ENCODE measurements at places on chromosomes 6 and 20. TPM values are rescaled to one million over a fixed set of nuclear protein-coding genes. Genes with fewer than 3 reads are reported as not detected.

DNA sequence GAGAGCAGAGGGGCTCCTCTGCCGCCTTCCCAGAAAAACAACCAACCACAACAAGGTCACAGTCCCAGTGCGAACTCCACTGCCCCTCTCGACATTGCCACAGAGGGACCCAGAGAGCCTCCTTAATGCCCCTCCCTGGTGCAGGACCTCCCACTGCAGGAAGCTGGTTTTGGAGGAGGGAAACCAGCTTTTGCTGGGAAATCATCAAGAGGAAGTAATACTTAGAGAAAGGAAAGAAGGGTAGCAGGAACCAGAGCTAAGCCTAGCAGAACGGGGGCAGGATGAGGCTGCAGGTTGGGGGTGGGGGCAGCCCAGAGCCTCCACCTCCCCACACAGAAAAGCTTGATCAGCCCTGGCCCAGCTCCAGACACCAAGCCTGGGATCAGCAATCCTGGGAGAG is 37.7 kb upstream of the SIRPA start:
- no peak overlapping the region for H3K4me3 ChIP-seq
- peaks cover 5% of the 10 kb centered on the region for H3K4me1 ChIP-seq

DNA sequence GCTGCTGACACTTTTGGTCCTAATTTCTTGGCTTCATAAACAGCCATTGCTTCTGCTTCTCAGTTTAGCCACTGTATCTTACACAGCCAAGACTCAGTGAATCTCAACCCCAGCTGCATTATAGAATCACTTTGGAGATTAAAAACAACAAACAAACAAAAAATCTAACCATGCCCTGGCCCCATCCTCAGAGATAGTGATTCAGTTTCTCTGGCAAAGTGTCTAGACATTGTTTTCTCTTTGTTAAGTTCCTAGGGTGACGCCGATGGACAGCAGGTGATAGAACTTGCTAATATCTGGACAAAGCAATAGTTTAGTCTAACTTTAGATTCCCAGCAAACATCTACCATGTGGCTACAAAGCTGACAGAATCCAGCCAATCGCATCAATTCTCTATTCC is 2.9 kb downstream of the ADGRF5 start:
- no peaks in the 10 kb centered on the region for H3K27me3 ChIP-seq
- no peaks in the 10 kb centered on the region for H3K4me1 ChIP-seq
- H3K4me3 ChIP-seq: peak overlapping the region; percentile 40
- H3K27ac ChIP-seq: peak overlapping the region; percentile 76
- no peaks in the 10 kb centered on the region for H3K36me3 ChIP-seq
- no peak for DNase-seq

GRCh38 chr20:47468290-47469050 is 33.2 kb upstream of the NCOA3 start:
- no peaks in the 10 kb centered on the region for H3K36me3 ChIP-seq
- peaks cover 22% of the 10 kb centered on the region for H3K4me1 ChIP-seq
- H3K27me3 ChIP-seq: no peaks in the 10 kb centered on the region
- no peak for DNase-seq
- H3K4me3 ChIP-seq: no peak overlapping the region

- peaks cover 3% of the 10 kb centered on the region for H3K36me3 ChIP-seq
- H3K4me1 ChIP-seq: no peaks in the 10 kb centered on the region
- no peaks in the 10 kb centered on the region for H3K27me3 ChIP-seq
Observed at GRCh38 chr6:28907394-28907793, 16.4 kb downstream of the TRIM27 start.

DNA sequence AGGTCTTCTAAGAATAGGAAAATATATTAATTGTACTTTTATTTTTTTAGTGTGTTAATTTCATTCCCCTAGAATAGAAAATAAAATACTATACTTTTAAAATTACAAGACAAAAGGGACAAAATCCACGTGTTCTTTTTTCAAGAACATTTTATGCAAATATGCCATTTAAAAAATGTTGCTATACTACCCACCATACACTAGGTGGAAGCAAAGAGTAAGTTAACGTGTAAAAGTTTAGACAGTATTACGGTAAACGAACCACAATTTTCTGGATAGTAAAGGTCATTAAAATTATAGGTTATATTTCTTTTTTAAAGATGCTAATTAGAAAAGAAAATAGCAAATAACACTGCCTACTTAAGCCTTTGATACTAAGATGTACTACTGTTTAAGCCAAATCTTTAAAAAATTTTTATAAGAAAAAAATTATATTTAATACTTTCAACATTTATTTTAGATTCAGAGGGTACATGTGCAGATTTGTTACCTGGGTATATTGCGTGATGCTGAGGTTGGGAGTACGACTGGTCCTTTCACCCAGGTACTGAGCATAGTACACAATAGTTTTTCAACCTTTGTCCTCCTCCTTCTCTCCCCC is 287.6 kb downstream of the PHF3 start:
- no peak overlapping the region for H3K4me3 ChIP-seq
- no peaks in the 10 kb centered on the region for H3K4me1 ChIP-seq

TREML2 gene
- not detected for total RNA-seq

LY6G6D gene
- not detected for total RNA-seq

SIM1 gene
- 0.68 TPM for total RNA-seq

Measured in gastrocnemius medialis (tissue), 4 donors.